ENCODE measurements at places on chromosomes 11 and 22.

DNA sequence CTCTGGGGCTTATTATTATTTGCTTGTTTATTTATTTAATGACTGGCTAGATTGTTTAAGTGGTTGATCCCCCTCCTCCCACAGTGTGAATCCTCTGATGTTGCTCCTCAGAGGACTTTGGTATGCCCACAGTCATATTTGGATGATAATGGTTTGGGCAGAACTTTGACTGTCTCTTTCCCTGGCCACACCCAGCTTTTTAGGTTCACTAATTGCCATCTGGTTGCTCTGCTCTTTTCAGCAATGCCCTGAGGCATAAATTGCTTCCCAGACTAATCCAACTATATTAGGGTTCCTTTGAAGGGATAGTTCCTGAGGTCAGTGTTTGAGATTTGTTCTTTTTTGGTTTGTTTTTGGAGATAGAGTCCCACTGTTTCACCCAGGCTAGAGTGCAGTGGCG is 99.3 kb upstream of the RRM1 start:
- DNase-seq: no peak

DNA sequence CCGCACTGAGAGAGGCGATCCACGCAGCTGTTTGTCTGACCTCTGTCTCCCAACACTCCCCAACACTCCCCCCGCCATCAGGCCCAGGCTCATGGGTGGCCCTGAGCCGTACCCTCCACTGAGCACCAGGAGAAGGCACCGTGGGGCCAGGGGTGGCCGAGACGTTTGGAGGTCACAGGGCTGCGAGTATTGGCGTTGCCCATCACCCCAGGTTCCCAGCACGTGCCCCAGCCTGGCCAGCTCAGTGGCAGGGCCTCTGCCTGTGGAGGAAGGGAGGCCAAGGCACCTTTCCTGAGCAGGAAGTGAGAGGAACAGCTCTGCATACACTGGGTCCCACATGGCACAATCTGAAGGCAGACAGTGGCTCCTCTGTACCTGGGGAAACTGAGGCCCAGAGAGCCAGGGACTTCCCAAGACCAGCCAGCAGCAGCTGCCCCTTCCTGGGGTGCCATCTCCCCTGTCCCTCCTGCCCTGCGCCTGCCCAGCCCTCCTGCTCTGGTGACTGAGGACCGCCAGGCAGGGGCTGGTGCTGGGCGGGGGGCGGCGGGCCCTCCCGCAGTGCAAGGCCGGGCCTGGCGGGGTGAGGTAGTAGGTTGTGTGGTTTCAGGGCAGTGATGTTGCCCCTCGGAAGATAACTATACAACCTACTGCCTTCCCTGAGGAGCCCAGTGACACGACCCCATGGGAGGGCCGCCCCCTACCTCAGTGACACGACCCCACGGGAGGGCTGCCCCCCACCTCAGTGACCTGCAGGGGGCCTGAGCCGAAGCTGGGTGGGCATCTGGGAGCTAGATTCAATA is 37.0 kb upstream of the PPARA start:
- no peak for DNase-seq

- no peak for DNase-seq
Observed at GRCh38 chr11:36453678-36454077, 56.4 kb downstream of the TRAF6 start.

DNA sequence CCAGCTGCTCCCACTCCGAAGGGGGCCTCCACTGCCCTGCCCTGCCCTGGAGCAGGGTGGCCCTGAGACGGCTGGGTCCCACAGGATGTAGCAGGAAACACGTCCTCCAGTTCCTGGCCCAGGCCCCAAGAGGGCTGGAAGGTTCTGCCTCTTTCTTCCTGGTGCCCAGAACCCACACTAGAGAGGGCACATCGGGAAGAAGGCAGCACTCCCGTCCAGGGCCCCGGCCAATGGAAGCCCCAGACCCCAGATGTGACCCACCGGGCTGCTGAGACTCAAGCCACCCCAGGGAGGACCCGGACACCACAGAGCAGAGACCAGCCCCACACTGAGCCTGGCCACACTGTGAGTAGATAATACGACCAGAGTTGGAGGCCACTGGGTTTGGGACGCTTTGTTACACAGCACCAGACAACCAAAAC is 71.2 kb downstream of the CELSR1 start:
- DNase-seq: no peak

DNA sequence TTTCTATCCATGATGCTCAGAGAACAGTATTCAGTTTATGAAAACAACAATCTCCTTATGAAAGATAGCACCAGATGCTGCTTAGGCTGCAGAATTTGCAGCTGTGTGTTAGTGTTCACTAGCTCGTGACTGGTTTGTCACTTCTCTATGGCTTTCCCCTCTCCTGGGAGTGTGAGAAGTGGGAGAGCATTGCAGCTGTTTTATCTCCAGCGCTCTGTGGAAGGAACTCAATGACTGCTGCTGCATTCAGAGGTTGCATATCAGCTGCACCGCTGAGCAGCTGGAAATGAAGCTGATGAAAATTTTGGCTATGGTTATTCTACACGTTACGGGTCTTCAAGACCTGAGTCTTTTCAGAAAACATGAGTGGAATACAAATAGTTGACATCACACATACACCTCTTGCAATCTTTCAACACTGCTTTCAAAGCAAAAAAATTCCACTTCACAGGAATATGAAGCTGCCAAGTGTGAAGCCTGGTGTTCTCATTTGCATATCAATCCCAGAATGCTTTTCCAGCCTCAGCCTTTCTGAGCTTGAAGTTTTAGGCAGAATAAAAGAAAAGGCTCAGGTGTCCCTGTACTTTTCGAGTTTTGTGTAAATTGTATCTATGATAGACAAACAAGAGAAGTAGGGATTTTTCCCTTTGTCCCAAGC is 149.3 kb upstream of the DDI1 start:
- no peak for DNase-seq

GRCh38 chr22:40853333-40853732 is 3.1 kb downstream of the ST13 start:
- no peak for DNase-seq

DNA sequence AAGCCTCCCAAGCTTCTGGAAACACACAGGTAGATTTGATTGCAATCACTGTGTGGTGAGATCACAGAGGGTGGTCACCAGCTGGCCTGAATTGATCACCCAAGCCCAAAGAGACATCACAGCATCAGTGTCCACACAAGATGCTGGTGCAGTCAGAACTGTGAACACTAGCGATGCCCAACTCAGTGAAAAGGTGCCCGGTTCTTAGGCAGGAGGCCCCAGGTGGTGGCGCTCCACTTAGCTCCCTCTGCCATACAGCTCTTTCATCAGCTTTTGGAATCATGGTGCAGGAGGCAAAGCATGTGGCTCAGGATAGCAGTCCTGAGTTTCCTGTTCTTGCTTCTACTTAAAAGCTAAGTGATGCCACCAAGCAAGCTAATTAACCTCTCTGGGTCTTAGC is 11.1 kb downstream of the DGCR2 start:
- no peak for DNase-seq

GRCh38 chr22:34105461-34106062 is 185.3 kb upstream of the LARGE1 start:
- no peak for DNase-seq

GRCh38 chr11:123654566-123655081 is at the start of gene SCN3B:
SCN3B (minus strand) TSS chr11:123654624; CDS start chr11:123653801, 823 bp downstream.
- DNase-seq: no peak

GRCh38 chr11:70026726-70027125 is 51.4 kb upstream of the ANO1 start:
- no peak for DNase-seq

DNA sequence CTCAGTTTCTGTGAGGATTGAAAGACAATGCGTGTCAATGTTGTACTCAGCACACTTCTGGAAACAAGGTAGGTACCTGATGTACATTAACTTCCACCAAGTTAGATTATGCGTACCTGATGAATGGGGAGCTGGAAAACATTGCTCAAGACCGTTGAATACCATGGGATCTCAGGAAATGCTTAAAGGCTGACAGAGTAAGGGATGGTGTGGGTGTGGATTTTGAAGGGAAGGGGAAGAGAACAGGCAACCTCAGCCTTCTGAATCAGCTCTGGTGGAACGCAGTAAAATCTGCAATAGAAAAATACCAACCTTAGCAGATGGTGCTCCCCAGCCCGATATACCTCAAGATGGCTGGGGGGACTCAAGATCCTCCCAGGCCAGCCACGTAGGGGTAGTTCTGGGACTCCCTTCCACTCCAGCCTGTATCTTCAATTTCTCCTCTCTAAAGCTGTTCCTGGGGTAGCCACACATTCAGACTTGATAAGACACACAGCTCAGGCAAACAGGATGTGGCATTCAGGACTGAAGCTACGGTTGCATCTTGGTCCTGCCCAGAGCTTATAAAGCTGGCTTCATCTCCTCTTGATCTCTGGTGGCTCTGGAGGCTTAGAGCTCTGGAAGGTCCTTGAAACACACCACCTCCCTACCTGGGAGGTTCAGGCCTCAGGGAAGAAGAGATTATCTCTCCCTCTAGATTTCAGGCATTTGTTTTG is 111.8 kb downstream of the CTNND1 start:
- DNase-seq: no peak
